Urothelium cell line (cell line): ENCODE measurements at places on chromosomes 12 and 14.

DNA sequence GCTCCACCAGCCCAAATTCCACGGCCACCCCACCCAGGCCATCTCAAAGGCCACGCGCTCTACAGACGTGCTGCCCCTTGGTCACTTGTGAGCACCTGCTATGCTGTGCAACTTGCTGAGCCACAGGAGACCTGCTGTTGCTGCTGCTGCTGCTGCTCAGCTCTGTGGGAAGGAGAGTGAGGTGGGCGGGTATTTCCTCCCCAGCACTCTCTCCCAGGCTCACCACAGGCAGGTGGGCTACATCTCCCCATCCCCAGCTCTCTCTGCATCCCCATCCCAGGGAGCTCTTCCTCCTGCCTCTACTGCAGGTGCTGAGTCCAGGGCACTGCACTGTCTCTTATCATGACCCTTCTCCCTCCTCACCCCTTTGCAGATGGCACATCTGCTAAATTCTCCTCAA is 306.9 kb downstream of the BCL11B start:
- DNase-seq = no peak

- DNase-seq = peak; percentile 58
Observed at GRCh38 chr14:77037938-77038568, 9.5 kb upstream of the IRF2BPL start.

GRCh38 chr14:74400919-74401503 is 25.0 kb downstream of the SYNDIG1L start:
- no peak for DNase-seq

DNA sequence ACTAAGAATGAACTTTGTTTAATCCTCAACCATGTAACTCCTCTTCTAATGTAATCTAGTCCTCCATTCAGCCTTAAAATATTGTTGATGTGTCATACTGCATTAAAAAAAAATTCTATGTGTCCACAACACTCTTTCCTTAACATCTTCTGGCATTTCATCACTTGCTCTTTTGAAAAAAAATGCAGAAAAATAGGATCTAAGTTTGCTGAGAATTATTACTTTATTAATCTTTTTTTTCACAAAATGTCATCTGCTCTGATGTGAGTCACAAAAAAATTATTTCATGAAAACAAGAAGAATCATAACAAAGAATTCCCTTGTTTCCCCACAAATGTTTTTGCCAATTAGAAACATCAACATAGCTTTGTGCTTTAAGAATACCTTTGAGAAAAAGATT is 410.1 kb upstream of the MGAT4C start:
- DNase-seq = no peak

GRCh38 chr12:9651265-9651729 is 18.2 kb upstream of the CLEC2D start:
- no peak for DNase-seq

DNA sequence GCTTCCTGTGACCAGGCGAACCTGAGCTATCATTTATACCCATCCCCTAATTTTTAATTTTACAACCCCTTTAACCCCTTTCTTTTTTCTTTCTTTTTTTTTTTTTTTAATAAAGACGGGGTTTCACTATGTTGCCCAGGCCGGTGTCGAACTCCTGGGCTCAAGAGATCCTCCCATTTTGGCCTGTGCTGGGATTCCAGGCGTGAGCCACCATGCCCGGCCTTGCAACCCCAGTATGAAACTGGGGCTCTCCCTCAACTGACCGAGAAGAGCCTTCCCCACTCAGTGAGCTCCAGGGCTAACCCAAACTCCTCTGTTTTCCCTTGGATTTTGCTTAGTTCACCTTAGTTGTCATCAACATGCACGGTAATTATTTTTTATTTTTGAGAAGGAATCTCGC is 992 bp downstream of the CPSF2 start:
- DNase-seq = no peak

DNA sequence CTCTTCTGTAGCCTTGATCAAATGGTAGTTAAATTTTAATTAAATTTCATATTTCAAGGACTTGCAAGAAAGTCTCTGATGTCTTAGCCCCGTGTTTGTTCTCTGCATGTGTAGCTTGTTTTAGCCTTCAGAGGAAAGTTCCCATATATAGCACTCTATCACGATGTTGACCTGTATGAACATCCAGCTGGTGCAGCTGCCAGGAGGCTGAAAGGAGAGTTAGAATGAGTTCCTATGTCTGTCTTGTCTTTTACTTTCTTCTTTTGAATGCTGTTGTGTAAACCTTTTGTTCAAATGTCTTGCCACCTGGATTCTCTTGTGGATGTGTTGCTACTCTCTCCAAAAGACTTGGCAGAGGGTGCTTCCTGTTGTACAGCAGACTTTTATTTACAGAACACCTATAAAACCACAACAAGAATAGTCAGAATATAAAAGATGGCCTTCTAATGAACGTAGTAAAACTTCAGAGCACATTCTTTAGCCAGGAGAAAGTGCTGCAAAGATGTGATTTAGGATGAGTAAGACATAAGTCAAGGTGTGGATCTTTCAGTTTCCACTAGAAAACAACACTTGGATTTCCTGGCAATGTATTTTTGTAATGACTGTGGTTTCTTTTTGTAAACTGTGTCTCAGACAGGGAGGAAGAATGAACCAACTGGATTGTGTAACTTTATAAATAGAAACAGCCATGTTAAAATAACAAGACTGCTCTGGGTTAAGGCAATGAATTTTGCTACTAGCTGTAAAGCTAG is 17.2 kb downstream of the NAV3 start:
- DNase-seq = peak; percentile 39

DNA sequence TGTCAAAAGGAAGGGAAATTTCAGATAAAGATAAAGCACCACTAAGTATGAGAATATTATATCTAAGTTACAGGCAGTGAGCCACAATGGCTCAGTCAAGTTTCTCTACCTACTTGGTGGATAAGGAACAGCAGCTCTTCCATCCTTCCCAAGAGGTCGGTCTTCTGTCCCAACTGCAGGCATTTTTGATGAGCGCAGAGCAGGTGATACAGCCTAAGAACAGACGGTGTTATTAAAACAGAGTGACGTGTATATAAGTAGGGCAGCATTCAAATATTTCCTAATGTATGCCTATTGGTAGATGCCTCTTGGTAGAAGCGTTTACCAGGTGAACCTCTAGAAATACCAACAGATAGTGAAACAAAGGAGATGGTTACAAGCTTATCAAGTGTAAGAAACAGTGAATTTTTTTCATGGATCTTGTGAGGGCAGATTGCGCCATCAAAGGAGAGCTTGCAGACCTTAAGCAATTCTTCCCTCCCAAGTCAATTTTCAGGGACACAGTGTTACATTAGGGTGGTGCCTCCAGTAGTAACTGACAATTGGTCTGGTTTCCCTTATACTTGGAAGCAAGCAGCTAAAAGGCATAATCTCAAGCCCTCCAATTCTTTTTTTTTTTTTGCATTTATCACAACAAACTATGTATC is 274.5 kb downstream of the MED13L start:
- no peak for DNase-seq

- no peak for DNase-seq
Observed at GRCh38 chr12:119915894-119916510, 38.9 kb upstream of the CIT start.

DNA sequence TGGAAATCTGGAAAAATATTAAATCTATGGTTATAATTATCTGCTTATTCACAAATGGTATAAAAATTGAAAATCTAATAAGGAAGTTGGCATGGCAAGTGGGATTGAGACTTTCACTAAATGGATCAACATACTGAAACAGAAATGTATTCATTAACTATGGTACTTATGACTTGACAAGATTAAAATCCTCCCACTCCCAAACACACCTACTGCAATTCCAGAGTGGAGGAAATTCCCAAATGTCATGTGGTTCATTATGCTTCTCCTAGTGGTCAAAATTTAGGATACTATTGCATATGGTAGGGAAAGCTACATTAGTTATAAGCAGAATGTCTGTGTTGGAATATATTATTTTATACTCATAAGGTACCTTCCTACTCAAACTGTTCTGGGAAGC is 265.3 kb upstream of the PRICKLE1 start:
- DNase-seq = no peak

DNA sequence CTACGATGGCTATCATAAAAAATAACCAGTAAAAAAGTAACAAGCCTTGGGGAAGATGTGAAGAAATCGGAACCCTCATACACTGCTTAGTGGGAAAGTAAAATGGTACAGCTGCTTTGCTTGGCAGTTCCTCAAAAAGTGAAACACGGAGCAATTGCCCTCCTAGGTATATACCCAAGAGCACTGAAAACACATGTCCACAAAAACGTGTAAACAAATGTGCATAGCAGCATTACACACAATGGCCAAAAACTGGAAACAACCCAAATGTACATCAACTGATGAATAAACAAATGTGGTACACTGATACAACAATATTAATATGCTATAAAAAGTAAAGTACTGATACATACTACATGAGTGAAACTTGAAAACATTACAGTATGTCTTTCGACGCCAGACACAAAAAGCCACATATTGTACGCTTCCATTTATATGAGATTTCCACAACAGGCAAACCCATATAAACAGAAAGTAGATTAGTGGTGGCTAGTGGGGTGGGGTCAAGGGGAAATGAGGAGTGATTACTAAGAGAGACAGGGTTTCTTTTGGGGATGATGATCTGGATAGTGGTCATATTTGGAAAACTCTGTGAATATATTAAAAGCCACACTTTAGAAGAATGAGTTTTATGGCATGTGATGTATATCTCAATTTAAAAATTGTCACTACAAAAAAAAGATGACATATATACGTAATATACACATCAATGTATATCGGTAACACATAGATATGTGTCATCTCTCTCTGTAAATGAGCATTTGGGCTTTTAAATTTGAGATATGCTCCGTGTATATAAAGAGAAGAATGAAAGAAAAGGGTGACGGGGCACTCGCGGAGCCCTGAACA is 996 bp downstream of the SLC41A2 start:
- DNase-seq = no peak

GRCh38 chr12:1494856-1495255 is 99.5 kb downstream of the FBXL14 start:
- no peak for DNase-seq

- no peak for DNase-seq
Observed at GRCh38 chr14:73997108-73997943, 21.8 kb downstream of the ENTPD5 start.

DNA sequence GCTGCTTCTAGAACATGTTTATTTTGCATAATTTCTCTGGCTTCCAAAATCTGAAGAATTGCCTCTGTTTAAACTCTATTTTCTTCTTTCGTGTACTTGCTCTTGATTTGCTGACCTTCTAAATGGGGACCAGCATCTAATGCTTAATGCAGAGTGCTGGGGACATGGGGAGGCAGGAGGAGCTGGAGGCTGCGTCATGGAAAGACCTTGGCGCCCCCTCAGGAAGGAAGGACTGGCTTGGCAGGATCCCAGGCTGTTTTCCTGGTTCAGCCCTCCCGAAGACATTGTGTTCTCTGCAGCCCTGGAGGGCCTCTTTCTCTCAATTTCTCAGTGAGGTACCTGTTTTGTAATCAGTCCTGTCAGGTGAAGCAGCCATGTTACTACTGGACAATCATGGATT is 5.5 kb downstream of the PRKCH start:
- DNase-seq = peak; percentile 59

DNA sequence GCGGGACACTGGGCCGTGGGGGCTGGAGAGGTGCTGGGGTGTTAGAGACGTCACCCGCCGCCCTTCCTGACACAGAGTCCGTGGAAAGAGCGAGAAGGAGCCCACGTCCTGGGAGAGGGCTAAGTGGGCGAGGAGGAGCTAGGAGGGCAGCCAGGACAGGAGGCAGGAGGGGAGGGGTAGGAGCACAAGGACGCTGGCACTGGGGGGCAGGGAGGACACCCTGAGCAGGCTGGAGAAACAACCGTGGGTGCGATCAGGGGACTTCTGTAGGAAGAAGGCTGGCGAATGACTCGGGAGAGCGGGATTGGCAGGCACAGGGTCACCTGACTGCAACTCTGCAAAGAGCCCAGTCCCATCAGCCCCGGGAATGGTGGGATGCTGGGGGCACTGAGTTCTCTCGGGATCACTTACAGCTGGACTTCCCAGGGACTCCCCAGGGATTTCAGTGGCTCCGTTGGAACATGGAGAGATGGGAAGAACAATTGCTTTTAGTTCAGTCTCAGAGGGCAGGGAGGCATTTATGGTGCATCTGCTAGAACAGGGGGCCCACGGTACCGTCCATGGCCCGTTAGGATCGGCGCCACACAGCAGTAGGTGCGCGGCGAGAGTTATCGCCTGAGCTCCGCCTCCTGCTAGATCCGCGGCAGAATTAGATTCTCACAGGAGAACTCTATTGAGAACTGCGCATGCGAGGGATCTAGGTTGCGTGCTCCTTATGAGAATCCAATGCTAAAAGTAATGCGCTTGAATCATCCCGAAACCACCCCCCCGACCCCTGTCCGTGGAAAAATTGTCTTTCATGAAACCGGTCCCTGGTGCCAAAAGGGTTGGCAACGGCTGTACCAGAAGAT is 24.3 kb downstream of the UBR7 start:
- no peak for DNase-seq

DNA sequence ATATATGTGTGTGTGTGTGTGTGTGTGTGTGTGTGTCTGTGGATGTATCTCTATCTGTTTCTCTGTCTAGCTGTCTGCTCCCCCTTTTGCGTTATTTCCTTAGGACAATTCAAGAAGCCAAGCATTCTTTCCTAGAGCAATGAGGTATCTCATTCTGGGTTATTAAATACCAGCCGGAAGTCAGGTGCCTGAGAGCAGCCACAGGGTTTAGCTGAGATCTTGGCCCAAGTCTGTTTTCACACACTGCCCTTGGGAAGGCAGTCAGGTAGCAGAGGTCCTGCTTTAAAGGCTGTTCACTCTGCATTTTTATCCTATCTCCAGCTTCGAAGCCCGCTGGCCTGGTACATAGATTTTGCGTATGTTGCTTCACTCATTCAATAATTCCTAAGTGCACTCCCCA is 76.8 kb downstream of the TSPAN9 start:
- DNase-seq = no peak

- DNase-seq = no peak
Observed at GRCh38 chr12:14254781-14255180, 110.7 kb upstream of the ATF7IP start.

- no peak for DNase-seq
Observed at GRCh38 chr14:88989911-88990310, 165.5 kb downstream of the TTC8 start.

- peak; percentile 86 for DNase-seq
Observed at GRCh38 chr12:11814374-11814773, 164.9 kb downstream of the ETV6 start.

GRCh38 chr14:31137214-31137889 is 70.2 kb downstream of the HECTD1 start:
- no peak for DNase-seq
